Fibroblast of skin of scalp (primary cell): ENCODE measurements at places on chromosomes 11 and 22.
A peak's percentile ranks its signal among the peaks of the same experiment; 100 is the strongest.

GRCh38 chr11:7219491-7219890, 32.2 kb upstream of the SYT9 start:
- DNase-seq: no peak

DNA sequence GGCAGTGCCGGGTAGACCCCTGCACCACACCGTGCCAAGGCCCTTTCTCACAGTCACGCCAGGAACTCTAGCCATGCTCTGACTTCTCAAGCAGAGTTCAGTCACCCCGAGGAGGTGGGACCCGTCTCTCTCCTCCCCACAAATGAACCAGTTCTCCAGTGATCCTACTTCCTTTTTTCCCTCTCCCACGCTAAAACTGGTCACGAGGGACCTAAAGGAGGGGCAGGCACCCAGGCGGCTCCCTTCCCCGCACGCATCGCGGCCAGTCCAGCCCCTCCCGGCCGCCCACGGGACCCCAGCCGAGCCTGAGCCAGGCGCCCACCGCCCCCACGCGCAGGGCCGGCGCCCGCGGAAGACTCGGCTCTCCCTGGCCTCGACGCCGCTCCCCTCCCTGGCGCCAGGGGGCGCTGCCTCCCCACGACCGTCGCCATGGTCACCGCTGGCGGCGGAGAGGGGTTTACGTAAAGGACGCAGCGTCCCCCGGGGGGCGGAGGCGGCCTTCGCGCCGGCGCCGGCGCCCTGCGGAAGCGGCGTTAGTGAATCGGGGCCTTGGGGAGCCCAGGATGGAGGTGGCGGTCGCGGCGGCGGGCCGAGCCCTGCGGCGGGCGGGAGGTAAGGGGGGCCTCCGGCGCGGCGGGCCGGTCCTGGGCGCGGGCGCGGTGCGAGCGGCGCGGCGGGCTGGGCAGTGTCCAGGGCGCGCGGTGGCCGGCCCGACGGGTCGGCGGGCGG, at the start of gene DAGLA:
DAGLA (plus strand) TSS at position 499 of the 729 bp plus-strand sequence. CDS start 39,765 bp downstream, outside the sequence.
- DNase-seq: peak; percentile 69

DNA sequence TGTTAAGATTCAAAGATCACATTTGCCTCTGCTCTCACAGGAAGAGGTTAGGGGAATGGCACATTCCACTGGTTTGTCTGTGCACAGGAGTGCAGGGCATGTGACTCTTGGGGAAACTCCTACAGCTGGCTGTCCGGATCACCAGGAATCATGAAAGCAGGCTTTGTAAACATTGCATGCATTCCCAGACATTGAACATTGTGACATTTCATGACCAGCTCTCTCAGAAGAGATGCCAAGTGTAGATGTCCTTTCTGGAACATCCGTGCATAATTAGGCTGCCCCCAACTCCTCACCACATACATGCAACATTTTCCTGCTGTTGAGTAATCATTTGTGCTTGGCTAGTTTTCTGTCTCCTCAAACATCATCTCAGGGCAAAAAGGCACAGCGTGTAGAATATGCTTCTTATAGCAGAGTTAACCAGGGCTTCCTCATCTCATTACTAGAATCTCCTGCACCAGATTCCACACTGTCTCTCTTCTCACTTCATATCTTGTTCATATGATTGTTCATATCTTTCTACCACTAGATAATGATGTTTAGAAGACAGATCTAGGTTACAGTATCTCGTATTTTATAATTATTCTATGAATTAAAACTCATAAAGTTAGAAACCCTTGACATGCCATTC, 694.7 kb downstream of the NTM start:
- DNase-seq: peak; percentile 100

GRCh38 chr11:65927904-65928397, 8.7 kb downstream of the DRAP1 start:
- no peak for DNase-seq

DNA sequence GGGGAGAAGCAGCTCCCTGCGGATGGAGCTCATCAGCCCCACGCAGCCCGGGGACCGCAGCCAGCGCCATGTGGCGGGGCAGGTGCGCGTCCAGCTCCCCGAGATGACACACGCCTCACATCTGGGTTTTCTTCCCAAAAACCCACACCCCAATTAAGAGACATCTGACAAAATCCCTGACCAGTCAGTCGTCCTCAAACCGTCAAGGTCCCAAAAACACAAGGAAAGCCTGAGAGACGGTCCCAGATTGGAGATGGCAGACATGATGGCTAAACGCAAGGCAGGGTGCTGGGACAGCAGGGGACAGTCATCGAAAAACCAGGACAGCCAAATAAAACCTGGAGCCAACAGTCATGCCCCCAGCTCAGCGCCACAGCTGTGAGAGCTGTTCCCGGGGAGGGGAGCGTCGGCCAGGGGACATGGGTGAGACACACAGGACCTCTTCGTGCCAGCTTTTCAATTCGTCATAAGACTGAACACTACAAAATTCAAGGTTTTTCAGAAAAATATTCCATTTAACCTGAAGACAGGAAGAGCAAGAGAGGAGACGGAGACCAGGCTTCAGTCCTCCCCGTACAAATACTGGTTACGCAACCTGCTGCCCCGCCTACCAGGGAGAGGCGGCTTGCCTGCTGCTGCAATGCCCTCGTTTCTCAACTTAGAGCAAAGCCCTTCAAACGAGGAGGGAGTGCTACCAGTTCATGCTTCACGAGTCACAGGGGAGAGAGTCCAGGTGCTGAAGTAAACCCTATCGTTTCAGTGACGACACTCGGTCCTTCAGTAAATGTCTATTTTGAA, 10.5 kb downstream of the TOLLIP start:
- peak; percentile 28 for DNase-seq

DNA sequence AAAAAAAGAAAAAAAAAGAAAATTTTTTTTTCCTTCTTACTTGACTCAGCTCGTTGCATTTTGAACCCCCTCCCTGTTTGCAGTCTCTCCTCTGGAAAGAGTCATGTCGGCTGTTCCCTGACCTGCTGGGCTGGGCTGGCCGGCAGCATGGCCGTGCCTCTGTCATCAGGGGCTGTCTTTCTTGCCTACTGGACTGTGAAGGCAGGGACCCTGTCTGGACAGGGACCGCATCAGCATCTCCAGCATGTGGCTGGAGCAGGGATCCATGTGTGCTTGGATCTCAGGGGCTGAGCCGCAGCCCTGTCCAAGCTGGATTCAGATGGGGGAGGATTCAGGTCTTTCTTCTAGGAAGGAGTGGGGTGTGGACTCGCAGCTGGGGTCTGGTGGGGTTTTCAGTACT, 15.5 kb downstream of the FBLN1 start:
- DNase-seq: no peak

DNA sequence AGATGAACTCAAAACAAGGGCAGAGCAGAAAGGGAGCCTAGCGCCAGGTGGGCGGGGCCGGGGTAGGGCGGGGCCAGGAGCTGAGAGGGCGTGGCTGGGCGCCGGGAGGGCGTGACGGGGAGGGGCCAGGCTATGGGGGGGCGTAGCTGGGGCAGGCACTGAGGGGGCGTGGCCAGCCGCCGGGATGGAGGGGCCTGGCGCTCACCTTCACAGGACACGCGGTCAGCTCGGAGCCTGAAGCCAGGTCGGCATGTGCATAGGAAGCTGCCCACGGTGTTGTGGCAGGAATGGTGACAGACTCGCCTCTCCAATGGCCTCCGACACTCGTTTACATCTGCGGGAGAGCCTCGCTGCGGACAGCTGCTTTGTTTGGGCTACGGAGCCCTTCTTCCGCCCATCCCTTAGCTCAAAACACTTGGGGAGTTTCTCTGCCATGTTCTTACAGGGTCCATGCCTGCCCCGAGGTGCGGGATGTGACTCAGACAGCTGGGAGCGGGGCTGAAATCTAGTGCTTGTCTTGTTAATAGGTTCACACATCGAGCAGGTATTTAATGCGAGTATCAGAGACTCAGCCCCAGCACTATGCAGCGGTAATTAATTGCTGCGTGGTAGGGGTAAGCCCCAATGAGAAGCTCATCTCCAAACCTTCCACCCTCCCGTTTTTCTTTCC, 13.4 kb downstream of the VWCE start:
- peak; percentile 24 for DNase-seq

GRCh38 chr22:42664976-42665831, 16.0 kb upstream of the CYB5R3 start:
- DNase-seq: no peak

GRCh38 chr22:39297490-39298240, 21.8 kb downstream of the RPL3 start:
- DNase-seq: peak; percentile 84

GRCh38 chr11:14323118-14323676, 35.8 kb downstream of the RRAS2 start:
- no peak for DNase-seq

- DNase-seq: peak; percentile 18
Measured at GRCh38 chr22:42202669-42203068, 67.8 kb downstream of the TCF20 start.

DNA sequence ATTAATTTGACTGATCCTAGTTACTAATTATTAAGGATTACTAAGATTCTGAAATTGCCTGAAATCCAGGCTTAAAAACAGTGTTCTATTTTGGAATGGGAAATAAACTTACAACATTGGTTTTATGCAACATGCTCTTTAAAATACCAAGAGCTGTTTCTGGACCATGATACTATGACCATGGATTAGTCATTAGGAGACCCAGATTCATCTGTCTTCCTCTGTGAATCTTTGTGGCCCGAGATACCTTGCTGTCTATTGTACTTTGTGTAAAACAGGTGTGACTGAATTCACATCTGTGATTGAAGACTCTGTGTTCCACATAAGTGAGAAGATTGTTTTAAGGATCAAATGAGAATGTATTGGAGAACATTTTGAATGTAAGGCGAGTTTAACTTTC, 98.8 kb downstream of the HSD17B12 start:
- DNase-seq: no peak

GRCh38 chr11:24324211-24324610, 172.6 kb upstream of the LUZP2 start:
- DNase-seq: peak; percentile 54

GRCh38 chr11:62499944-62500649, 46.5 kb downstream of the AHNAK start:
- DNase-seq: no peak

DNA sequence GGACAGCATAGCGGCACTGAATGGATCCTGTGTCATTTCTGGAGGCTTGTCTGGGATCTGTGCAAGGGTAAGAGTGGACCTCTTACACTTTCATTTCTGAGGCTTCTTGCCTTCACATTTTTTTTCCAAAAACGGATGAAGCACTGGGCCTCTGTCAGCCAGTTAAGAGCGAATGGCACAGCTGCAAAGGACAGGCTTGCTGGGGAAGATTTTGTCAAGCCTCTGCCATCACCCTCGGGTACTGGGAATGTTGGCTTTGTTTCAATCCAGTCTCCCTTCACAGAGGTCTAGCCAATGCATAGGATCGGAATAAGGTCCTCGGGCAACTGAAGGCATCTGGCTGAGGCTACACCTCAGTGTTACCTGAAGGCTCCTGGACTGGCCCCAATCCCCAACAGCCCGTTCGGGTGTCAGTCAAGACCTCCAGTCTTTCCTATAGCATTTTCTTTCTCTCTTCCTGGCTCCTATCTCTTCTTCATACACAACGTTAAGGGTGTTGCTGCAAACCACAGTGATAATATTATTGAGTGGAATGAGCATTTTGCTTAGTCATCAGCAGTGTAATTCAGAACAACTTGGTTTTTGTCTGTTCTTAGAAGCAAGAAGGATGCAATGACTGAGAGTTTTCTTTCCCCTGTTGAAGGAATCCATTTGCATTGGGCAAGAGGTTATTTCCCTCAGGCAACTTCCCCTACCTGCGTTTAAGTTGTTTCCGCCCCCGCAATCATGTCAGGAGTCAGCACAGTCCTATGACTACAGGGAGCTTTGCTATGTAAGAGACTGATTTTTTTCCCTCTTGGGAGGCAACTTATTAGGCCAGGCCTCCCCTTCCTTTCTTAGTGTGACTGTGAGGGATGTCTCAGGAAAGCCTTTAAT, 22.8 kb downstream of the NPAT start:
- peak; percentile 31 for DNase-seq

DNA sequence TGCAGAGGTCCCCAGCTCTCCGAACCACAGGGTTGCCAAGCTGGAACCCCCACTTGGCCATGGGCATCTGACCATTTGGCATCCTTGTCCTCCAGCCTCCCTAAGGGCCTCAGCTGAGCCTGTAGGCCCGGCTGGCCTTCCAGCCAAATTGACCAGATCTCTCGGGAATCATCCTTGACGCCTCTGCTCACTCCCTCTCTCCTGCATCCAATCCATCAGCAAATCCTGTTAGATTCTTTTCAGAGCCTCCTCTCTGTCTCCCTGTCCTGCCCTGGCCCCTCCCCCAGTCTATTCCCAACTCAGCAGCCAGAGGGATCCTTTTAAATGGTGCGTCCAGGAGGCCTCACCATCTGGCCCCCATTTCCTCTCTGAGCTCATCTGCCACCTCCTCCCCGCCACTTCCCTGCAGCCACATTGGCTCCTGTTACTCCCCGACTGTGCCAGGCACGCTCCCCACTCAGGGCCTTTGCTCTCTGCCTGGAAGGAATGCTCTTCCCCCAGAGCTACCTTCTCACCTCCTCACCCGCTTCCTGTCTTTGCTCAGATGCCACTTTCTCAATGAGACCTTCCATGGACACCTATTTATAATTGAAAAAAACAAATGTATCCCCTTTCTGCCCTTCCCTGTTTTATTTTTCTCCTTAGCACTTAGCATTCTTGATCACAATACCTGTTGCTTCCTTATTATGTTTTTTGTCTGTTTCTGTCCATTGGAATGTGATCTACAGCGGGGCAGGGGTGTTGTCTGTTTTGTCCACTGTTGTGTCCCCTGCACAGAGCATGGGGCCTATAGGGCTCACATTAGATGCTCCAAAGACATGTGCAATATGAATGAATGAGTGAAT, 78.1 kb downstream of the NFAM1 start:
- DNase-seq: peak; percentile 62

- peak; percentile 50 for DNase-seq
Measured at GRCh38 chr11:12050470-12051286, 42.3 kb upstream of the DKK3 start.

DNA sequence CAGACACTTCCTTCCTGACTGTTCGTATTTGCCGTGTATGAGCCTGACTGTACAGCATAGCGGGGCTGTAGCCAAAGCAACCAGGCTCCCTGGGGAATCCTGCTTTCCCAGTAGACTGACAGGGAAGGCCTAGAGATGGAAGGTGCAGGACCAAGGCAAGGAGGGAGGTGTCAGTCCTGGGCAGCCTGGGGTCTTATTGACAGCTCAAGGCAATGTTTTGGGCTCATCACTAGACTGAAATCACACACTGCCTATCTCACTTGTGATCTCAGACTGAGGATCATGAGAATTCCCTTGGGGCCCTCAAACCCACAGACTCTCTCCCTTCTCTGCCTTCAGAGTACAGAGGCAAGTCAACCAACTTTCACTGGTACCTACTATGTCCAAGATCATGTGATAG, 346.8 kb upstream of the NARS2 start:
- peak; percentile 12 for DNase-seq
